AG09319 (cell line): ENCODE measurements at places on chromosomes 1 and 21.

GRCh38 chr1:214420833-214421232 lies 130.6 kb downstream of the PTPN14 start:
- DNase-seq, result no peak

DNA sequence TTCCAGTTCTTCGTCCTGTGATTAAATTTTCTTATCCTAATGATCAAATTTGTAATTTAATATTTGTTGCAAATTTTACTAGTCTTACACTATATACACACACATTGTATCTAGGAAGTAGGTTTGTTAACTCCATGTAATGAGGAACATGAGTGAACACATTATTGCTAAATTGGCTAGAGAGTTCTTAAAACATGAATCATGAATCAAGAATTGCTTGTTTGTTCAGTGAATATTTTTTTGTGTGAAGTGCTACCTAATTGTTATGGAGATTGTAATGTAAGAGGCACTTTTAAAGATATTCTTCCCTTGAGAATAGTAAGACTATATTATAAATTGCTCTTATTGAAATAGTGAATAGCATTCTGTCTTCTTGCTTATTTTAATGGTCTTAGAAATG lies 4.6 kb downstream of the GPSM2 start:
- DNase-seq, result no peak

- no peak for DNase-seq
Measured at GRCh38 chr1:91098299-91098906, 76.6 kb upstream of the ZNF644 start.

DNA sequence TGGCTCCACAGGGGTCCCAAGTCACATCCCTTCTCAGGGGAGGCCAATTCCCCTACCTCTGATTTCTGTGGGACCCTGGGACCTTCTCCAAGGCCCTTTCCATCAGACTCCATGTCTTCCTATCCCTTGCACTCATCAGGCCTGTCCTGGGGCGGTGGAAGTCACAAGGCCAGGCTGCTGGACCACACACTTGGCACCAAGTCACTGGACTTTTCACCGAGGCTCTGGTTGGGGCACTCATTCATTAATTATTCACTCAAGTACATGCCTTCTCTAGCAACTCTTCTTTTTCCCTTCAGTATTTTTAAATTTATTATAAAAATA lies 11.2 kb upstream of the FOXO6 start:
- DNase-seq, result no peak

DNA sequence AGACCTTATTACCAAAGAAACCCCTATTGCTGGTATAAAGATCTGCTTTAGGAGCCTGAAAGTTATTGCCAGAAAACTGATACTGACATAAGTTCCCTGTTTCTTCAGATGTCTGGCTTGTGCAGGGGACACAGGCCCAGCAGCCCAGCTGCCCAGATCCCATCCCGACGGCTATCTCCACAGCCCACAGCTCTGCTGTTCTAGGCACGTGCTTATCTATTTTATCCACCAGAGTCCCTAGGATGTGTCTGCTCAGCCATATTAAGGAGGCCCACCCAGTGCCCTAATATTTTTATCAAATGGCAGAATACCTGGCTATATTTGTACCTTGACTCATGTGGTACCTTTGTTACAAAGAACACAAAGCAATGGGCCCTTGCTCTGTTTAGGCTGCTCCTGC lies 58.9 kb downstream of the DDX20 start:
- no peak for DNase-seq

DNA sequence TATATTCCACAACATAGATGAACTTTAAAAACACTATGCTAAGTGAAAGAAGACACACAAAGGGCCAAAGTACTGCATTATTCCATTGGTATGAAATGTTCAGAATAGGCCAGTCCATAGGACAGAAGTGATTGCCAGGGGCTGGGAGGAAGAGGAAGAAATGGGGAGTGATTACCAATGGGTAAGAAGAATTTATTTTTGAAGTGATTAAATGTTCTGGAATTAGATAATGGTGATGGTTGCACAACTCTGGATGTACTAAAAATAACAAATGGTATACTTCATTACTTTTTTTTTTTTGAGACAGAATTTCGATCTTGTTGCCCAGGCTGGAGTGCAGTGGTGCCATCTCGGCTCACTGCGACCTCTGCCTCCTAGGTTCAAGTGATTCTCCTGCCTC lies 61.7 kb downstream of the CHD5 start:
- DNase-seq, result no peak

- no peak for DNase-seq
Measured at GRCh38 chr1:3750741-3751140, 1.5 kb upstream of the CCDC27 start.

DNA sequence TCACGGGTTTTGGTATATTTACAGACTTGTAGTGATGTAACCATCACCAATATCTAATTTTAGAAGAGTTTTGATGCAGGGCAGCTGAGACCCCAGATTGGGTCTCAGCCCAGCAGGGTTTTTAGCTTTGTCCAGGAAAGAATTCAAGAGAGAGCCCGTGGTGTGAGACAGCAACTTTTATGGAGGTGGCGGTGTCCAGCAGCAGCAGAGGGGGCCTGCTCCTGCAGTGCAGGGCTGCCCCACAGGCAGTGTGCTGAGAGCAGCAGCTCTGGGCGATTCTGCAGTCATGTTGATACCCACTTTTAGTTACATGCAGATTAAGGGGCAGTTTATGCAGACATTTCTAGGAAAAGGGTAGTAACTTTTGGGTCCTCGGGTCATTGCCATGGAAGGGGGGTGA lies 1.8 kb upstream of the EPHX1 start:
- no peak for DNase-seq

DNA sequence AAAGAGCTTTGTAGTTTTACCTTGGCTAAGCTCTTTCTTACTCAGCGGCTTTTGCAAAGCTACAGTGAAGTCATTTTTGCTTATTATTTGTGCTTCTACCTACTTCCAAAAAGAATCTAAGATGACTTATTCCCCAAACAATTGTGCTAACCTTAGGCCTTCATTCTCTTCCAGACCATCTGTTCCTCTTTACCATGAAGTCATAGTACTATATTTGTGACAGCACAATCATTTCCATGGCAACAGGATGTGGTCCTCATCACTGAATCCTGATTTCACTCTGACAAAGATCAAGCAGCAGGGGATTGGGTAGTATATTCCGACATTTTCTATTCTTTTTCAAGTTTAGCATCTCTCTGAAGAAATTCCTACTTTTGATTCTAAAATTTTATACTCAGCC lies 24.8 kb upstream of the NMNAT2 start:
- no peak for DNase-seq

DNA sequence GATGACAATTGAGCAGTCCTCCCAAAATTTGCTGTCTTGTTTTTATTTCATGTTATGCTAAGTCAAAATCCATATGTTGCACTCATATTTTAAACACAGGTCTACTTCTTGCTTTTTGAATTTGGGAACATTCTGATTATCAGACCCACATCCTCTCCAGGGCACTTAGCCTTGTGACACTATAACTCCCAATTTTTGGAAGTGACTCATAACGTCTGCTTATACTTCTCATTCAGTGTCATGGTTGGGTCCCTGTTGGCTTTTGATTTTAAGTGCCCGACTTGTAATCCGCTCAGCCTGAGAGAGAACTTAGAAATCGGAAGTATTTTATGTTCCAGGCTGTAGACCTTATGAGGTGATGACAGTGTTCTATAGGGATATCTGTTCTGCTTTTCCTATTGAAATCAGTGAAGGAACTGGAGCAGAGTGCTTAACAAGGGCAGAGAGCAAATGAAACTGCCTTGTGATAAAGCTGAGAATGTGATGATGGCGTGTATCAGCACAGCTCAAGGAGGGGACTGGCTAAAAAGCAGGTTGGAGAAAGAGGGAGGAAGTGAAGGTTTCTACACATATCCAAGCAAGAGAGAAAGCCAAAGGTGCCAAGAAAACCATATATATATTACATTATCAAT lies 136.0 kb downstream of the HLX start:
- DNase-seq, result no peak
